ENCODE measurements at places on chromosomes 12 and 14.

- no peak for DNase-seq
Observed at GRCh38 chr12:52903285-52903854, 1.5 kb downstream of the KRT8 start.

DNA sequence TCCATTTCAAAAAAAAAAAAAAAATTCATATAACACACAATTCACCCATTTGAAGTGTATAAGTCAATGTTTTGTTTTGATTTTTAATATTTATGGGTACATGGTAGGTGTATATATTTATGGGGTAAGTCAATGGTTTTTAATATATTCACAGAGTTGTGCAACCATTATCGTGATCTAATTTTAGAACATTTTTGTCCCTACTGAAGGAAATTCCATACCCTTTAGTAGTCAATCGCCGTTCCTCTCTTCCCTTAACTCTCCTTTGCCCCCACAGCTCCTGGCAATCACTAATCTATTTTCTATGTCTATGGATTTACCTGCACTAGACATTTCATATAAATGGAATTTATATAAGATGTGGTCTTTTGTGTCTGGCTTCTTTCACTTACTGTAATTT, 92.8 kb downstream of the TRAFD1 start:
- DNase-seq = peak; percentile 5

- no peak for DNase-seq
Observed at GRCh38 chr12:50751948-50752721, 11.8 kb upstream of the ATF1 start.

DNA sequence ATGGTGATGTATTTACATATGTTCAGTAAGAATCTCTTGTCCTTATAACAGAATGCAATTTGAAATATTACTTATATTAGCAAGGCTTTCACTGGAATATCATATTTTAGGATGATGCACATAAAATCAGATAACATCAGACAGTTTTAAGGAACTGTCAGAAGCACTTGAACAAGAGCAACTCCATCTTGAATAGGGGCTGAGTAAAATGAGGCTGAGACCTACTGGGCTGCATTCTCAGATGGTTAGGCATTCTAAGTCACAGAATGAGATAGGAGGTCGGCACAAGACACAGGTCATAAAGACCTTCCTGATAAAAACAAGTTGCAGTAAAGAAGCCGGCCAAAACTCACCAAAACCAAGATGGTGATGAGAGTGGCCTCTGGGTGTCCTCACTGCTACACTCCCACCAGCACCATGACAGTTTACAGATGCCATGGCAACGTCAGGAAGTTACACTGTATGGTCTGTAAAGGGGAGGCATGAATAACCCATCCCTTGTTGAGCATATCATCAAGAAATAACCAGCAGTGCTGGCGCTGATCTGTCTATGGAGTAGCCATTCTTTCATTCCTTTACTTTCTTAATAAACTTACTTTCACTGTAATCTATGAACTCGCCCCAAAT, 27.6 kb upstream of the ETV6 start:
- no peak for DNase-seq

- no peak for DNase-seq
Observed at GRCh38 chr12:117412465-117413188, 51.2 kb upstream of the NOS1 start.

DNA sequence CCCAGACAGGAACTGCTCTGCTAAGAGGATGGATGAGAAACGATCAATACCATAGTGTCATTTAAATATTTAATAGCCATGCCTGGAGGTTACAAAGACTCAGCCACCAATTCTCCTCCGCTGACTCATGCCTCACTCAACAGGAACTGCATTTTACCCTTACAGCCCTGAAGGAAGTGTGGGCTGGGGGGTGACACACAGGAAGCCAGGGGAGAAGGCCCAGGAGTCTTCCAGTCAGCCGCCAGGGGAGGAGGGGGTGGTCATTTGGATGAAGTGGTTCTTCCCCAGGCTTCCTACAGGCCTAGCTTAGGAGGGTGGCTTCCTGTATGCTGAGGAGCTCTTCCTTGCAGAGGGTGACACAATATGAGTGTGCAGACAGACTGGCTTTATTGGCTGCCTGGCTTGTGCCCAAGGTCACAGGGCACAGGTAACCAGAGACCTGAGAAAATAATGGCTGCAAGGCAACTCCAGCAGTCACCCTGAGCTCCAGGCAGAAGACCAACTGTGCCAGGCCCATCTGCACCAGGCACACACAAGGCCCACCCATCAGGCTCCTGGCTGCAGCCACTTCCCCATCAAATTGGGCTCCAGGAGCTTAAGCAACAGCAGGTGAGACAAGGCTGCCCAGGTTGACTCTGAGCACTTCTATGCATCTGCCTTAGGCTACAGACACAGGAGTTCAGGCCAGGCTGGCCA, 30.6 kb upstream of the RPLP0 start:
- peak; percentile 93 for DNase-seq

DNA sequence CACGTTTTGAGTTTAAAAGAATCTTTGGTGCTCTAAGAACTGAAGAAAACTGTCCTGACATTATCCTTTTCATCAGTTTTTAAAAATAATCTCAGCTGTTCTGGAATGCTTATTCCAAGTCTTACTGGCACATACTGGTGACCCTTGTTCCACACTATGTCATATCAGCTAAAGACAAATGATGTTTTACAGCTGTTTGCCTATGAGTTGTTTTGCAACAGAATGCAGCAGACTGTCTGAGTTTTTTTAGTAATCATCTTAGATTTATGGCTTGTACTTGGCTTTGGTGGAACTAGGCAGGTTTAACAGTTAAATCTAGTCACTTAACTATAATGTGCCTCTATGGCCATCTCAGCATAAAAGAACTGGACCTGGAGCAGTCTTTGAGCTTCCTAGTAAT, 91.6 kb upstream of the GRIN2B start:
- no peak for DNase-seq

DNA sequence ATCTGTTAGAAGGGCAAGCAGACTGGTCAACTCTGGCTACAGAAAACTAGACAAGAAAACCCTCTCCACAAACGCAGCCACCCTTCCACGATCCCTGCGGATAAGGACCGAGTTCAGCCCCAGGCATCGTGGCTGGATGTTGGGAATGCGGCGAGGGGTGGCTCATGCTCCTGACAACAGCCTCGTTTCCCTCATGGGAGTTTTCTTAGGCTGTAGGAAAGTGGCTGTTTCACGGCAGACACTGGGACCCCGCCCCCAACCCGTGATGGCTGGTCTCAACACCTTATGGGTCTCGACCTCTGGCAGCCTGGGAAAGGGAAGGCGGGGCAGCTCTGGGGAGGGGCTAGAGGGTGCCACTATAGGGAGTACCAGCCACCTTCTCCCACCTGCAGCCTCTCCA, 123.3 kb downstream of the RFLNA start:
- DNase-seq = no peak

- no peak for DNase-seq
Observed at GRCh38 chr12:11891754-11892386, 178.9 kb upstream of the BCL2L14 start.

DNA sequence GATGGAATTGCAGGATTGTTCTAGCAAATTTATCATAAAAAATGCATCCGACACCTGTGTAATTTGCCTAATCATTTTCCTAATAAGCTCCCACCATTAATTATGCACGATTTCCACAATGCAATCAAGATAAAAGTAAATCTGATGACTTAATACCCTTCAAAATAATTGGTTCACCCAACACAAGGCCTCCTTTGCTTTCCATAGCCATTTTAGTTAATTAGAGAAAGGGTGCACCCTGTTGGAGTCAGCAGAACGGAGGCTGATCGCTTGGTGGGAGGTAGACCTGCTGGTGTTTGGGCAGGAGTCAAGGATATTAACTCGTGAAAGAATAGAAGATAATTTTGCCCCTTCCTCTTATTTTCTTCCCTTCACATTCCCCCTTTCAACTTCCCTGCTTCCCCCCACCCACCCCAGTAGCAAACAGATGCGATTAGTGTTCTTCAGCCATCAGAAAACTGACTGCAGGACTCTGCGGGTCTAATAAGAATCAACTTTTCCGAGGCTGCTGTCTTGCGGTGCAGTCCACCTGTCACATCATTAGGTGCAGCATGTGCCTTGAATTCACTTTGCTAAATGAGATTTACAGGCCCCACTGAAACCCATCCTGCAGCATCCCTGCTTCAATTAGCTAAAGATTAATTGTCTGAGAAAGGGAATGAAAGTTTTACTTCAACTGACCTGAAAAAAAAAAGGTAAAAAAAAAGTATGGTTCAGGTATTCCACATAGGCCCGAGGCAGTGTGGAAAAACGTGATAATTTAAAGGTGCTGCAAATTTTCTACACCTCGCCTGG, 553.7 kb upstream of the LMO3 start:
- no peak for DNase-seq

- DNase-seq = peak; percentile 70
Observed at GRCh38 chr14:53278602-53279506, 125.7 kb upstream of the DDHD1 start.

DNA sequence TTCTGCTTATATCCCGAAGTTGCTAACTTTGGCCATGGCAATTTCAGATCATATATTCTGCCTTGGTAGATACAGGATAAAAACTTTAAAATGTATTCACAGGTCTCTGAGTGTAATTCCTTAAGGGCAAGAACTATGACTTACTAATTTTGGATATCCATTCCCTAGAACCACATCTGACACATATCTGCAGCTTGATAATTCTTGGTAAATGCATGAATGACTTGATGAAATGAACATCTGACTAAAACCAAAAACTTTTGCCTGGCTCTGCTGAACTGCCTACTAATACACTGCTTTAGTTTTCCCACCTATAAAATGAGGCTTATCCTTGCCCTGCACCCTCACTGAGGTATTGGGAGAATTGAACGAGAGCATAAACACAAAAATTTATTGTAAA, 32.2 kb downstream of the SLC25A21 start:
- DNase-seq = no peak

DNA sequence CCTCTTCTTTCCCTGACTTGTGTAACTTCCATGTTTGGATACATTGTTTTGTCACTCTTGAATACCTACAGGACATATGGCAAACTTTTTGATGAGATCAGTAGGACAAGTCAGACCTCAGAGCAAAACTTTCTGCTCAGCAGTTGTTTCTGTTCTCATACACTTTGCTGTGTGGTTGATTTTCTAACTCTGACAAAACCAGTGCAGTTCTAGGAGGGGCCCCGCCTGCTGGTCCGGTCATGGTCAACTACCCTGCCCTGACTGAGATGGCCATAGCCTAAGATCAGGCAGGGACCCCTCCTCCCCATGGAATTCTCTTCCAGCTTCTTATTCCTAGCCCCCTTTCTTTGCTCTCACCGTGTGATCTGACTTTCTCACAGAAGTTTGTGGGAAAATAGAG, 92.8 kb downstream of the OTOGL start:
- DNase-seq = no peak

- no peak for DNase-seq
Observed at GRCh38 chr14:95386536-95387095, 66.9 kb upstream of the CLMN start.

DNA sequence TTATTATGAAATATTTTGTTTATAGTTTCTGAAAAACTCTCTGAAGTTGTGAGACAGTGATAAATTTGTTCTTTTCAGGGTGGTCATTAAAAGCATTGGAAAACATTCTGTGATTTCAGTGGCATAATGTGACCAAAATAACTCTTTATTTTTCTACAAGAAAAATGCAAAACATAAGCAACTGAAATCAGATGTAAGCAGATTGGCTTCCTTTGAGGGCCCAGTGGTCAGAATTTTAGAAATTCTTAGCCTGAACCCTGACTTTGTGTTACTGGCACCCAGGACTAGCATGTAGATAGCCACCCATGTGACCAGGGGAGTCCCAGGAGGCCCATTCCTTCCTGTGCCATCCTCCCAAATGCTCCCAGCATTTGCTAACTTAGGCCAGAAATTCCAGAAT, 145.6 kb upstream of the SLC38A2 start:
- DNase-seq = no peak

- DNase-seq = no peak
Observed at GRCh38 chr12:77493302-77494168, 337.2 kb upstream of the NAV3 start.

DNA sequence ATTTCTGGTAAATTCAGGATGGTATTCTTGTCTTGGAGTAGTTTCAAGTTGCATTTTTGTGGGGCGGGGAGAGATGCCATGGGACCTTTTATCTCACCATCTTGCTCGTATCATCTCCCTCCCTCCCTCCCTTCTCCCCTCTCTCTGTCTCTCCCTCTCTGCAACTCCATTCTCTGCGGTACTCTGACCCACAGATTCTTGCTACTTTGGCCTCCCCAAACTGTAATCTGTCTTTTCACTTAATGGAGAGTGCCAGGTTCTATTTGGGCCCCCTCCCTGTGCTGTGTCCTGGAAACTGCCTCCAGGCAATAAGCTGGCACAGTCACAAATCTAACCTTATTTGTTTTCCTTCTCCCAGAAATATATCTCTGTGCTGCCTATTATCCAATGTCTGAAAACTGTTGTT, 175.2 kb downstream of the PAWR start:
- DNase-seq = no peak

- no peak for DNase-seq
Observed at GRCh38 chr14:74474376-74474775, 18.7 kb downstream of the NPC2 start.

DNA sequence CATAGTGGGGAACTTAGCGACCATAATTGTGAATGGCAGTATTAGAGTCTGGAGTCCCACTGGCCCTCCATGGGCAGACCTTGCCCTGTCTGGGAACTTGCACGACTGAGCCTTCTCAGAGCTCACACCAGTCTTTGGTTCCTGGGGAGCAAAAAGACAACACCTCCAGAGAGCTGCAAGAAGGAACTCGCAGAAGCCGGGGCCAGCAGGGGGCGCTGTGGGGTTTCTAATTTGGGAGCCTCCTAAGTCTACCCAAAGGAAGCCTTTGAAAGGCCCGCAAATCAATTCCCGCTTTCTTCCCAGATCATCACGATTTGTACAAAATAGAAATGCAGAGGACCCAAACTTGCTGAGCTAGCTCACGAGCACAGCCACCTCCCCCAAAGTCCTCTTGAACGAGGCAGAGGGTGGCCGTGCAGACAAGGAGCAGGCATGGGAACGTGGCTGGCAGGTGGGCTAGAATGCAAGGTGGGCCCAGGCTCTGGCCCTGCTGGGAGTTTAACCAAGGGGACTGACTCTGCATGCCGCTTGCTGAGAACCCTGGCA, 46.3 kb upstream of the FBXO21 start:
- DNase-seq = peak; percentile 5

- DNase-seq = no peak
Observed at GRCh38 chr14:105148604-105149145, 19.9 kb downstream of the JAG2 start.

DNA sequence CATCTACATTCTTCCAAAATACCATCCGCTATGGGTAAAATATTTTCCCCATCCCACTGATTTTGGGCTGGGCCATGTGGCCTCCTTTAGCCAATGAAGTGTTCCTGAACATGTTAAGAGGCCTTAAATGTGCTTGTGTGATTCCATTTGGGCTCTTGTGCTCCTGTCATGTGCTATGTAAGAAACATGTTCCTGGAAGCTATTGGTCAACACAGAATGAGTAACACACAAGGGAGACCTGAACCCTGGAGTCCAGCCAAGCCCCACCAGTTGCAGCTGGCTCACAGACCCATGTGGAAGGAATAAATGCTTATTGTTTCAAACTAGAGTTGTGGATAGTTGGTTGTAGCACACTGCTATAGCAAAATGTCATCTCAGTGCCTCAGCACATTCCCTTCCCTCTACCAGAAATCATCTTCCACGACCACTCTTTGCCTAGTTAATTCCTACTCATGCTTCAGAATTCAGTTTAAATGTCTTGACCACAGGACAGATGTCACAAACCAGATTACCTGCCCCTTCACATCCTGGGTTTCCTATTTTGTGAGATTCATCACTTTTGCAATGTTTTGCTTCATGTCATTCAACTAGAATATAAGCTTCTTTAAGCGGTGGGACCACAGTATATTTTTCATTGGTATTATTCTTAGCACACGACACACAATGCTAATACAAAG, 217.3 kb upstream of the EEA1 start:
- no peak for DNase-seq

GRCh38 chr12:5194306-5194705, 150.6 kb downstream of the KCNA5 start:
- DNase-seq = no peak
